ENCODE measurements at places on chromosomes 2 and 18. TPM values are rescaled to one million over a fixed set of nuclear protein-coding genes. Genes with fewer than 3 reads are reported as not detected.

DNA sequence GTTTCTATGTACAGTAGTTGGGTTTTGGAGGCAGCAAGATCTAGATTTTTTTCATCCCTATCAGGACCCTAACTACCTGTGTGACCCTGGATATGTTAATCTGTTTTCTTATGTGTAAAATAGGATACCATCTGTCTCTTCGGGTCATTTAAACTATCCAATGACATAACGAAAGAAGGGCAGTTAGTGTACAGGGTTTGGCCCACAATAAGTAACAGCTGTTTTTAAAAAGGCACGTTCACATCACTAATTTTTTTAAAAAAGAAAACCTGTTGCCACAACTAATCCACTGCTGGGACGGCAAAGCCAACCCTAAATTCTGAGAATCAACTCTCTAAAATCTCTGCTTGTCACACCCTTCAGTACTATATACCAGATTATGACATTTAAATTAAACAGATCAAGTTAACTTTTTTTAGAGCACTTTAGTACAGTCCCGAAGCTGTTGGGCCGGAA, 869 bp downstream of the USP40 start:
- peak overlapping the region; percentile 83 for H3K4me3 ChIP-seq
- no peak for DNase-seq
- no peaks in the 10 kb centered on the region for H3K27me3 ChIP-seq
- H3K4me1 ChIP-seq, result no peaks in the 10 kb centered on the region
- peak overlapping the region; percentile 91 for H3K27ac ChIP-seq

The ANKRD44 gene
- total RNA-seq, result 19.9 TPM

DNA sequence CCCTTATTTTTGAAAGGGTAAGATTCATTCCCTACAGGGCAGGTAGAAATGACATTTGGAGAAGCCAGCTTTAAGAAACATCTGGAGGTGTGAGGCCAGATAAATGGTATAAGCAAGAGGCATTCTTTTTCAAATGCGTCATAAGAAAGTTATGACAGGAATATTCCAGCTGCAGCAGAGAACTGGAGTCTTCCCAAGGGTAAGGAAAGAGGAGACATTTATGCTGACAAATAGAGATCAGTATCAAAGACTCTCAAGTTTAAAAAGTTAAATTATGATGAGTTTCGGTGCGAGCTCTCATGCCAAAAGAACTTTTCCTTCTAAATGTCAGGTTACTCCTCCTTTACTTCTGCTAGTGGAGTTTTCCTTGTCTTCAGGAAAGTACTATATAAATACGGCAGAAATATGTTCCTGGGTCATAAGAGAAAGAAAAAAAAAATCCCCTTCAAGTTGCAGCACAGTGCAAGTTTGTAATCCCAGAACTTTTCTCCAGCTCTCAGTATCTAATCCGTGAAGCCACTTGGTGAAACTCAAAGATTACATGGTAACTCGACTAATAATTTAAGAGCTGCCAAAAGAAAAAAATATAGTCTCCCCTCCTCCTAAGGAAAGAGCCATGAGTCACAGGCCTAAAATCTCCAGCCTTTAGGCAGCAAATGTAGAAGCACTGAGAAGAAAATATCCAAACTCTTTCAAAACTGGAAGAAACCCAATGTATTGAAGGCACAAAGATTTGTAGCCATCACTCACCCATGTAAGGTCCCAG, 428.1 kb downstream of the MEIS1 start:
- H3K36me3 ChIP-seq, result no peaks in the 10 kb centered on the region
- no peak for DNase-seq
- no peak overlapping the region for H3K4me3 ChIP-seq

The CNTNAP5 gene
- not detected for total RNA-seq

GRCh38 chr2:152303951-152304350, 31.0 kb upstream of the FMNL2 start:
- no peak overlapping the region for H3K27ac ChIP-seq

- DNase-seq, result no peak
- H3K4me1 ChIP-seq, result no peaks in the 10 kb centered on the region
- no peak overlapping the region for H3K4me3 ChIP-seq
- H3K27ac ChIP-seq, result no peak overlapping the region
These were observed 108.3 kb downstream of the DSEL start for GRCh38 chr18:67408240-67408639.

- H3K27me3 ChIP-seq, result no peaks in the 10 kb centered on the region
- no peaks in the 10 kb centered on the region for H3K36me3 ChIP-seq
- H3K4me1 ChIP-seq, result no peaks in the 10 kb centered on the region
- no peak overlapping the region for H3K27ac ChIP-seq
These were observed 188.0 kb upstream of the TCF4 start for GRCh38 chr18:55775972-55776371.

GRCh38 chr2:225002039-225002655, 40.1 kb downstream of the DOCK10 start:
- H3K36me3 ChIP-seq, result no peaks in the 10 kb centered on the region
- no peak overlapping the region for H3K4me3 ChIP-seq
- peak; percentile 33 for DNase-seq
- no peak overlapping the region for H3K27ac ChIP-seq
- H3K4me1 ChIP-seq, result no peaks in the 10 kb centered on the region

DNA sequence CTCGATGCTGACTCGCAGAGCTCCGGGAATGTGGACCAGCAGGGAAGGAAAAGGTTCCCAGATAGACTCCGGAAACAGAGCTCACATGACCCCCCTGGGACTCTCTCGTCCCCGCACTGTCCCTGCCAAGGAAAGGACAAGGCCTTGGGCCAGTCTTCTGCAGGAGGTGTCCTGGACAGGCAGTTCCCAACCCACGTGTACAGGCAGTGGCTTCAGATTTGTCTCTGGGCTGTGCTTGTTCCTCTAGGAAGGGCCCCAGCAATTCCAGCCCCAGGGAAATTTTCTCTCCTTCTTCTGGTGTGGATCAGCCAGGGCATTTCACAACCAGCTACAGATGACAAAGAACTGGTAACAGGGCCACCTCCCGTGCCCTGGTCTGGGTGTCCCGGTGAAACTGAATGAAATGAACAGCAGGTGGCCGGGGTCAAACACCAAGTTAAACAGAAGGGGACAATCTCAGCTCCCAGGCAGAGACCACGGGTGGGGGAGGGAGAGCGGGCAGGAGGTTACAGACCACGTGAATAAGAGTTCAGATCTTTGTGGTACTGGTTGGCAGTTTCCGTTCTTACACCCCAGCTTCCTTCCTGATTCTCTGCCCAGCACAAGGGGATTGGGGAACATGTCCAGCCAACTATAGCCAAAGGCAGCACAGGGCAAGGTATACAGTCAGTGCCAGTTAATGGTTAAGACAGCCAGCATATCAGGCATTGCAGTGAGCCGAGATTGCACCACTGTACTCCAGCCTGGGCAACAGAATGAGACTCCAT, 52.2 kb upstream of the CAB39 start:
- no peak for DNase-seq
- no peaks in the 10 kb centered on the region for H3K27me3 ChIP-seq
- H3K4me3 ChIP-seq, result no peak overlapping the region
- H3K36me3 ChIP-seq, result no peaks in the 10 kb centered on the region
- H3K27ac ChIP-seq, result no peak overlapping the region

The ECEL1 gene
- total RNA-seq, result 0.15 TPM

GRCh38 chr2:8285081-8285480, 396.8 kb upstream of the ID2 start:
- H3K36me3 ChIP-seq, result no peaks in the 10 kb centered on the region
- no peak for DNase-seq
- no peak overlapping the region for H3K27ac ChIP-seq
- no peaks in the 10 kb centered on the region for H3K27me3 ChIP-seq

DNA sequence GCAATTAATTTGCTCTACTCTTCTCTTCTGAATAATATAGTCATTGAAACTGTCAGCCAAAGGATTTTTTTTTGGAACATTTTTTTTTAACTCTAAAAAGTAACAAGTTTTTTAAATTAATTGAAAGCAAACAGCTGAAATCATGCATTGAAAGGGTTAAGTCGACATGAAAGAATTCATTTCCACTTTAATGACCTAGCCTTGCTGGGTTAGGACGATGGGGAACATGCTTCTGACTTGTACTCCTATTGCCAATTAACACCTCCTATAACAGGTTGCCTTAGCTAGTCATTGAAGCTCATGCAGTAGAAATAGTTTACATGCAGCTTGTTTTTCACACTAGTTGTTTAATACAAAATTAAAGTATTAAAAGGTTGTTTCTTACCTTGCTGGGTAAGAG, 47.8 kb downstream of the PSMD14 start:
- H3K36me3 ChIP-seq, result no peaks in the 10 kb centered on the region
- H3K27me3 ChIP-seq, result no peaks in the 10 kb centered on the region
- DNase-seq, result no peak
- H3K4me1 ChIP-seq, result no peaks in the 10 kb centered on the region
- H3K4me3 ChIP-seq, result no peak overlapping the region

GRCh38 chr2:54722641-54723040, 821 bp upstream of the EML6 start:
- no peak for DNase-seq
- no peaks in the 10 kb centered on the region for H3K27me3 ChIP-seq
- H3K4me3 ChIP-seq, result peak overlapping the region; percentile 82
- H3K27ac ChIP-seq, result peak overlapping the region; percentile 84
- H3K36me3 ChIP-seq, result no peaks in the 10 kb centered on the region

The CAPN14 gene
- total RNA-seq, result 0.44 TPM

The SH3BP4 gene
- 28.5 TPM for total RNA-seq

GRCh38 chr18:13136904-13137669, 81.5 kb upstream of the LDLRAD4 start:
- H3K27me3 ChIP-seq, result no peaks in the 10 kb centered on the region
- no peaks in the 10 kb centered on the region for H3K36me3 ChIP-seq
- no peaks in the 10 kb centered on the region for H3K4me1 ChIP-seq
- DNase-seq, result no peak
- peak overlapping the region; percentile 86 for H3K27ac ChIP-seq
- peak overlapping the region; percentile 68 for H3K4me3 ChIP-seq

The FAM168B gene
- 69.2 TPM for total RNA-seq

GRCh38 chr18:79361766-79362522, 33.8 kb upstream of the NFATC1 start:
- H3K4me1 ChIP-seq, result no peaks in the 10 kb centered on the region
- H3K36me3 ChIP-seq, result peaks cover 9% of the 10 kb centered on the region
- no peaks in the 10 kb centered on the region for H3K27me3 ChIP-seq
- H3K4me3 ChIP-seq, result no peak overlapping the region
- no peak overlapping the region for H3K27ac ChIP-seq

GRCh38 chr2:109247340-109247739, 118.3 kb downstream of the SH3RF3 start:
- H3K4me1 ChIP-seq, result peaks cover 11% of the 10 kb centered on the region
- DNase-seq, result no peak
- no peak overlapping the region for H3K4me3 ChIP-seq
- H3K36me3 ChIP-seq, result no peaks in the 10 kb centered on the region
- H3K27me3 ChIP-seq, result no peaks in the 10 kb centered on the region

The B3GNT7 gene
- 5.3 TPM for total RNA-seq

- H3K36me3 ChIP-seq, result no peaks in the 10 kb centered on the region
- H3K27me3 ChIP-seq, result no peaks in the 10 kb centered on the region
- no peak overlapping the region for H3K4me3 ChIP-seq
- H3K27ac ChIP-seq, result no peak overlapping the region
These were observed 13.4 kb downstream of the CERS6 start for GRCh38 chr2:168469281-168469988.

The DOK6 gene
- total RNA-seq, result 1.0 TPM

DNA sequence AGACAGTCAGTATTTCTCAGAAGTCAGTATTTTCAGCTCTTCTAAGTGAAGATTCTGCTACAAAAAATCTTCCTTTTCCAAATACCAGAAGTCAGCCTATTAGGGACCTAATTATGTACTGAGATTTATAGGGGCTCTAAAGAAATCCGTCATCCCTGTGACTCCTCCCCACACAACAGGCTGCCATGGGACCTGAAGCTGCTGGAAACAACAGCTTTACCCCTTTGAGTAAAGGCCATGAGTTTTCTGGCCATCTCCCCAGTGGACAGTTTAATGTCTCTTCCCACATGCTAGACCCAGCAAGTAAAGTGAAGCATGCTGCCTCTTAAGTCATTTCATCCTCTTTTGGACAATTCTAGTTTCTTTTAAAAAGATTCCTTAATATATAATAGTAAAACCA, 255.7 kb upstream of the ACVR2A start:
- no peaks in the 10 kb centered on the region for H3K27me3 ChIP-seq
- no peaks in the 10 kb centered on the region for H3K4me1 ChIP-seq
- DNase-seq, result no peak
- H3K4me3 ChIP-seq, result no peak overlapping the region
- no peaks in the 10 kb centered on the region for H3K36me3 ChIP-seq
- H3K27ac ChIP-seq, result peak overlapping the region; percentile 49

The EIF5B gene
- total RNA-seq, result 53.7 TPM

DNA sequence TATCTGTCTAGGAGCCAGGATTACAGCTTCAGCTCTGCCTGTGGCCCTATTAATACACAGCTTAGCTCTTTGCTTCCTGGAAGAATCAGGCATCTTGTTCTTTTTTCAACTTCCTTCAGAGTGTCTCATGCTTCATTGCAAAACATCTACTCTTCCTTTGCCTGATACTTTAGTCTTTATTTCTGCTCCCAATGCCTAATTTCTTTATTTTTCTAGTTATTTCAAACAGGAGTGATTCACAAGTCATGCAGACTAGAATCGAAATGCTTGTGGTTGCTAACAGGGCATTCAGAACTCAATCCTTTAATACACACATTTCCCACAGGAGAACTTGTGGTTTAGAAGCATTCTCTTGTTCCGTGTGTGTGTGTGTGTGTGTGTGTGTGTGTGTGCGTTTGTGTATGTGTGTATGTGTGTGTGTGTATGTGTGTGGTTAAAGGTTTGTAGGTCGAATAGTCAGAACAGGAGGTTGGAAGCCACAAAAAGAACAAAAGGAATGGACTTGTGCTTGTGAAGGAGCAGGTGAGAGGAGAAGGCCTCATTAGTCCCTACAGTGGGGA, 28.3 kb upstream of the INSIG2 start:
- DNase-seq, result no peak
- H3K4me1 ChIP-seq, result no peaks in the 10 kb centered on the region
- peak overlapping the region; percentile 23 for H3K27ac ChIP-seq
- H3K36me3 ChIP-seq, result no peaks in the 10 kb centered on the region
- no peak overlapping the region for H3K4me3 ChIP-seq
- no peaks in the 10 kb centered on the region for H3K27me3 ChIP-seq

GRCh38 chr2:68000170-68000825, 62.5 kb downstream of the C1D start:
- H3K36me3 ChIP-seq, result no peaks in the 10 kb centered on the region
- no peak overlapping the region for H3K27ac ChIP-seq
- H3K4me3 ChIP-seq, result no peak overlapping the region
- H3K4me1 ChIP-seq, result no peaks in the 10 kb centered on the region
- DNase-seq, result no peak
- H3K27me3 ChIP-seq, result no peaks in the 10 kb centered on the region

The MROH2A gene
- not detected for total RNA-seq

The AGAP1 gene
- 25.9 TPM for total RNA-seq

Data from breast epithelium (tissue), 4 donors.